Gastroesophageal sphincter (tissue), 4 donors: ENCODE measurements at places on chromosomes 12 and 14.

DNA sequence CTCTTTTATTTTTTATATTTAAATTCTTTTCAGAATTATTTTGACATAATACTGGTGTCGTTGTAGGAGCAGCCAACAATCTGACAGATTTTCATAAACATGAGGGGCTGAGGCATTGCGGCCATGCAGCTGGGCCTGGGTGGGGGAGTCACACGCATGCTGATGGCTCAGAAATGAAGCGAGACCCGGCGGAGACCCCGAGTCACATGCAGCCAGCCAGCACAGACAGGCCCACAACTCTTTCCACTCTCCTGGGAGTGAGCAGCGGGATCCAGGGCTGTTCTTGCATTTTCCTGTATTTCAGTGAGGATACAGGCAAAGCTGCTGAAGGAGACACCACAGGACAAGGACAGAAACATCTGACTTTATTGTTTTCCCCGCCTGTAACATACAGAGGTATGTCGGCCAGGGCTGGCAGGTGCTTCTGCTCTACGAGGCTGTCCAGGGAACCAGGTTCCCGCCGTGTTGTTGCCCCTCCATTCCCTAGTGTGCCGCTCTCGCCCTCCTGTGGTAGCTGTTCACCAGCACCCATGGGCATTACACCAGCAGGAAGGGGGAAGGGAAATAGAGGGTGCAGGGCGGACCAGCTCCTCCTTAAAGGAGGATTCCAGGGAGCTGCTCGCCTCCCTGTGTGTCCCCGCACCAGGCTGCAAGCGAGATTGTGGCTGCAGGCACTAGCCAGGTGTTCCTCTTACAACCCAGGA is 30.5 kb downstream of the FZD10 start:
- ATAC-seq, result no peak

- no peak for ATAC-seq
Measured at GRCh38 chr12:49298160-49298559, 3.2 kb downstream of the PRPH start.

- ATAC-seq, result peak; percentile 15
Measured at GRCh38 chr12:98592825-98593322, 612 bp upstream of the SLC25A3 start.

GRCh38 chr12:111405859-111406473 is at the start of gene SH2B3:
TSS of gene SH2B3 (plus strand) at chr12:111405923. CDS start at chr12:111418146, 12,223 bp downstream.
- peak; percentile 50 for ATAC-seq

DNA sequence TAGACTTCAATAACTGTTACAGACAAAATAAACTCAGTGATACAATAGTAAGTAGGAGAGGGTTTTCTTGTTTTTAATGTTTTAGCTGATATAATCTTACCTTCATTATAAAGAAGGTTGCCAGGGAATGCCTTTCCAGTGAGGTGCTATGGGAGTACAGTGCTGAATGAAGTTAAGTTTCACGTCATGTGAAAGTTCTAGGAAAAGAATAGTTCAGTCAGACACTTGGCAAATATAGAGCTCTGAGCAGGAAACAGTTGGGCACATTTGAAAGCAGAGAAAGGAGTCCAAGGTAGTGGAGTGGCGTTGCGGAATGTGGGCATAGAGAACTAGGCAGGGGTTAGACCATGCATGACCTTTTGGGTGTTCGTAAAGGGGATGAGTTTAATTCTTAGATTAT is 88.6 kb upstream of the DCN start:
- ATAC-seq, result no peak

GRCh38 chr14:65628664-65629063 is 216.1 kb downstream of the FUT8 start:
- ATAC-seq, result no peak

GRCh38 chr14:68899033-68899603 is 80.0 kb downstream of the ACTN1 start:
- no peak for ATAC-seq

- ATAC-seq, result no peak
Measured at GRCh38 chr12:3150931-3151835, 74.0 kb downstream of the TSPAN9 start.

GRCh38 chr14:84303140-84303539 is 1226.8 kb upstream of the FLRT2 start:
- no peak for ATAC-seq

DNA sequence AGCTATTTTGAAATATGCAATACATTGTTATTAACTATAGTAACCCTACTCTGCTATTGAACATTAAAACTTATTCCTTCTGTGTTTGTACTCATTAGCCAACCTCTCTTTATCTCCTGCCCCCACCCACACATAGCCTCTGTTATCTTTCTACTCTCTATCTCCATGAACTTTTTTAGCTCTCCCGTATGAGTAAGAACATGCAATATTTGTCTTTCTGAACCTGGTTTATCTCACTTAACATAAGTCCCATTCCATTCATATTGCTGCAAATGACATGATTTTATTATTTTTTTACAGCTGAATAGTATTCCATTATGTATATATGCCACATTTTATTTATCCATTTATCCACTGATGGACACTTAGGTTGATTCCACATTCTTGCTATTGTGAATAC is 79.0 kb upstream of the AMIGO2 start:
- no peak for ATAC-seq

- ATAC-seq, result no peak
Measured at GRCh38 chr14:24394275-24394674, 4.5 kb upstream of the NYNRIN start.

DNA sequence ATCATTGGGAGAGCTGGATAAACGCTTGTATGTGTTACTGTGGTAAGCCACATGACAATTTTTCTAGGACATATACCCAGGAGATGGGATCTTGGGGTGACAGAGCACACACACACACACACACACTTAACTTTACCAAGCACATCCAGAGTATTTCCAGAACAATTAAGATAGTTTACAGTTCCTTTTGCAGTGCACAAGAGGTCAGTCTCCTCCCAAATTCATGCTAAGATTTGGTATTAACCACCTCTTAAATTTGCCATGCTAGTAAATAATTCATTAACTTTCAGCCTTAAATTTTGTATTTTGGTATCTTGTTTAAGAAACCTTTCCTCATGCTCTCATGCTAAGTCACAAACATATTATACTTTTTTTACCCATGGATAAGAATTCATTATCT is 33.9 kb upstream of the LIMA1 start:
- no peak for ATAC-seq

DNA sequence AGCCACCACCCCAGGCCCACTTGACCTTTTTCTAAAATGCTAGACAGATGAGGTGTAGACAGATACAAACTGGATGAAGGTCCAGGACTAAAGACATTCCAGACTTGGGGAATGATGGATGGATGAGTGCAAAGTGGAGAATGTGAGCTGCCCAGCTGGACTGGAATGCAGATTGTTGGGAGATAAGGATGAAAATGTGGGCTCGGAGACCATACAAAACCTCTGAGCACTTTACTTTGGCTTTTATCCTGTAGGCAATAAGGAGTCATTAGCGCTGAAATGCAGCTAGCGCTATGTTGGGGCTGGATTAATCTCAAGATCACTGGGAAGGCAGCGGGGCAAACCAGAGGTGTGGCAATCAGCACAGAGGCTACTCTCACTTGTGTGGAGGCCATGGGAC is 64.7 kb upstream of the GNPNAT1 start:
- ATAC-seq, result no peak

DNA sequence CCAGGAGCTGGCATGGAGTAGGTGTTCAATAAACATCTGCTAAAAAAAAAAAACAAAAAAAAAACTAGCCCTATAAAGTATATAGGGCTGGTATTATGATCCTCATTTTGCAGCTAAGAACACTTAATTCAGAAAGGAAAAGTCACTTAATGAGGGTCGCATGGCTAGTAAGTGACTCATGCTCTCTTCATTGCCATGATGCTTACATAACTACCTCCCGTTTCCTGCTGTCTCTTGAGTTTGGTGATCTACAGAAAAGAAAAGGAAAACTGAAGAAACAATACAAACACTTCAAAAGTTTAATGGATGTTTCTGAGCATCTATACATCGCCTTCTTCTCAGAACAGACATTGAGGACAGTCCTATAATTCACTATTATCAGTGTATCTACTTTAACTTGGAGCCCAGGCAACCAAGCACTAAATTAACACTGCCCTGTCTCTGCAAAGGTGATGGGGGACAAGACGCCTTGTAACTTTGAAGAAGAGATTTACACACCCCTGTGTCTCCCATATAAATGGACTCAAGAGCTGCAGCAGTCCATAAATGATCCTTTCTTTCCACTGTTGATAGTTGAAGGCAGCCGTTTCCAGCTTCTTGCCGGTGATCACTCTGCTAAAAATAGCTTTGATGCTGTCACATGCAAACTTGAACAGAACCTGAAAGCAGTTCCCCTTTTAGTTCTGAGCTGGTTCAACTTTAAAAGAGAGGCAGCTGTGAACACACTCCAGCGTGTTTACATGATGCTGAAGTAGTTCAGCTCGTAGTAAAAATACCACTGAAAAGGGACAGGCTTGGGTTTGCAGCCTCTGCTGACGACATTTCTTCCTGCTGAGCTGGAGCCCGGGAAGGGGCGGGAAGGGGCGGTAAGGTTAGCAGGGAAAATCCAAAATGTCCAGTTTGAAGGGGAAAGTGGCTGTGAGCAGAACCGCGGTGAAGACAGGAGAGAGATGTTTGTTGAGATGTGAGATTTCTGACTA is 113.3 kb downstream of the FOXN3 start:
- peak; percentile 77 for ATAC-seq

DNA sequence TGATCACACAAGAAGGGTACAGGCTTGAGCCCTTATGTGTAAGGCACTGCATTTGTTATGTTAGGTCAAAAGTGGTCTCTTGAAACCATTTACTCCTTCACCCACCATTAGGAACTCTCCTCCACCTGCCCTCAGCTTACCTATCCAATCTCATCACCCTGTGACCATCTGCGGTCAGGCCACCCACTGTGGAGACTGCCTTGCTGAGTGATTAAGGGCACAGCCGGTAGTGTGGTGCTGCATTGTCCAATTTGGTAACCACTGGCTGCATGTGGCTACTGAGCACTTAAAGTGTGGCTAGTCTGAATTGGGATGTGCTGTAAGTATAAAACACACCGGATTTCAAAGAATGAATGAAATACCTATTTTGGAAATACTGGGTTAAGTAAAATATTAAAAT is 177.1 kb upstream of the PARP11 start:
- ATAC-seq, result no peak

GRCh38 chr14:39880965-39881364 is 448.7 kb upstream of the FBXO33 start:
- ATAC-seq, result no peak

DNA sequence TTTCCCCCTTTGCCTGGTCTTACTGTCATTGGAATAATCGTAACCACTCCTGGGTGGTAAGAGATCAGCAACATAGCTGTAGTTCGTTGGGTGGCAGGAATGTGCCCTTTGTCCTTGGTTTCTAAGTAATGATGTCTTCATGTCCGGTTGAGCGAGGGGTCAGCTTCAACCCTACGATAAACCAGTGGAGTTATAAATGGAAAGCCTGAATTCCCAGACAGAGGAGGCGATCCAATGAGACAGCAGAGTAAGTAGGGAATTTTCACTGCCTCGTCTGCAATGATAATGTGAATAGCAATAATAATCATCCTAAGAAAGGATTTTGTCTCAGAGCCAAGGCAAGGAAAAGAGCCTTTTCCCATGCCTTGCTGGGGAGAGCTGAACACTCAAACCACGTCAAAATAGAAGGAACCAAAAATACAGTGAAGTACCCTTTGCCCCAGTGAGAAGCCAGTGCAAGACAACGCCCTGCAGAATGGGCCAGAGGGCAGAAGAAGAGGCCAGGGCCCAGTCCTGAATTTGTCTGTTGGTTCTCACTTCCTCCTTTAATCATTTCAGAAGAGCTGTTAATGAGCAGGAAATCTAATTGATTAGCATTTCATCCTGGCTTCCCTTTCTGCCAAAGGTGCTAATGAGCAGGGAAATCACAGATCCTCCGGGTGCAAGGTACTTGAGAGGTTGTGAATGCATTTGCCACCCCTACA is 330.7 kb downstream of the CACNA1C start:
- no peak for ATAC-seq

- no peak for ATAC-seq
Measured at GRCh38 chr12:77072833-77073495, 7.6 kb upstream of the E2F7 start.

DNA sequence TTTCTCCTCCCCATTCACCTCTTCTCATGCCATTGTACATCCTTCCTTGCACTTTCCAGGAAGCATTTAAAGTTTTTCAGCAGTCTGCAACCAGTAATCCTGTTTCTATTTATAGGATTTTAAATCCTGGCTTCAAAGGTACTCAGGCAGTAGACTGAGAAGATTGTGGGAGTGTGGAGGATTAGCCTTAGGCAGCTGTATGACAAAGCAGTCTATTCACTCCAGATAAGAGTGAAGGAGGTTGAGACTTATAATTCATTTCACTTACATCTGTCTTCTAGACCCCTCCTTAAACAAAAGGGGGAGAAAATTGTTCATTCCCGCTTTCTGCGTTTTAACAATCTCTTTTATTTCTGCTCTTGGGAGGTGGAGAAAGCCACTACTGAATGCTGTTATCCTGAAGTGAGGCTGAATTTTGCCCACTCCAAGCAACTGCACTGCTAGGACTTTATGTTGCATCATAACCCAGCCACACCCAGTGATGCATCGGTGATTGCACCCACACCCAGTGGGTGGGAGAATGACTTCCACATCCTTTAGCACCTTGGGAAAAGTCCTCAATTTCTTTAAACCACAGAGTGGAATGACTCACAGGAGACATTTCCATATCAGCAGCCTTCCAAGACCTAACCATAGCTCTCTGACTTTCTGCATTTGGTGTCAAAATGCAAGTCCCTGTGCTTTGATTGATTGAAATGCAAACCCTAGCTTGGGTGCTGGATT is 382.5 kb upstream of the ATP2B1 start:
- no peak for ATAC-seq
